ENCODE measurements at places on chromosomes 1 and 21. TPM values are rescaled to one million over a fixed set of nuclear protein-coding genes. Genes with fewer than 3 reads are reported as not detected.

DISP3 gene
- polyA plus RNA-seq = 0.26 TPM

KRTAP10-6 gene
- not detected for polyA plus RNA-seq

CHODL gene
- polyA plus RNA-seq = 2.0 TPM

TMEM51 gene
- 5.3 TPM for polyA plus RNA-seq

OR2T11 gene
- 0.06 TPM for polyA plus RNA-seq

DNA sequence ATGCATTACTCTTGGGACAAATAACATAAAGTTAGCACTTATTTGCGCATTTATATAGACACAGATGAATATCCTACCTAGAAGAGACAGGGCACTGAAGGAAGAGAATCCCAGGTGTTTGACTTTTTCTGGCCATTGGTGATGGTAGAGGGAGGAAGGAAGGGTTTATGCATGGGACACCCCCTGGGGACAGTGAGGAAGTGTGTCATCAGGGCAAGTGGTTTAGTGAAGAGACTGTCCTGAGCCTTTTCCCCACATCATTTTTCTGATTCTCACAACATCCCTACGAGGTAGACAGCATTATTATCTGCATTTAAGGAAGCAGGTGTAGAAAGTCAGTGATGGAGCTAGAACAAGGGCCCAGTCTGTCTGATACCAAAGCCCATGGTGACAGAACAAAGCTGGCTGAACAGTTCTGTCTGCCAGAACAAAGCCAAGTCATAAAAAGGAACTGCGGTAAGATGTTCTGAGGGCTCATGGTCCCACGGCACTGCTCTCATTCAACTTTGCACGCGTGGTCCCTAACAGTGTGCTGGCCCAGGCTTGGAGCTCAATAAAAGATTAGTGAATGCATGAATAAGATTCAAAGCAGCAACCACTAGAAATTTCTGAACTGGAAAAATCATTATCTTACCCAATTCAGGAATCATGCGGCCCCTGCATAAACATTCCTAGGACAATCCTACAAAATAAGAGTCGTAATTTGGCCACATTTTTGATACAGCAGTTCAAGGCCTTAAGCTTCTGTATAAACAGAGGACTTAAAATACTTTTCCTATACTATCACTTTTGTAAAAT, 12.2 kb upstream of the CDC42BPA start:
- H3K4me1 ChIP-seq = no peaks in the 10 kb centered on the region
- H3K27ac ChIP-seq = no peak overlapping the region
- H3K36me3 ChIP-seq = no peaks in the 10 kb centered on the region
- no peaks in the 10 kb centered on the region for H3K27me3 ChIP-seq
- no peak overlapping the region for H3K4me3 ChIP-seq

DNA sequence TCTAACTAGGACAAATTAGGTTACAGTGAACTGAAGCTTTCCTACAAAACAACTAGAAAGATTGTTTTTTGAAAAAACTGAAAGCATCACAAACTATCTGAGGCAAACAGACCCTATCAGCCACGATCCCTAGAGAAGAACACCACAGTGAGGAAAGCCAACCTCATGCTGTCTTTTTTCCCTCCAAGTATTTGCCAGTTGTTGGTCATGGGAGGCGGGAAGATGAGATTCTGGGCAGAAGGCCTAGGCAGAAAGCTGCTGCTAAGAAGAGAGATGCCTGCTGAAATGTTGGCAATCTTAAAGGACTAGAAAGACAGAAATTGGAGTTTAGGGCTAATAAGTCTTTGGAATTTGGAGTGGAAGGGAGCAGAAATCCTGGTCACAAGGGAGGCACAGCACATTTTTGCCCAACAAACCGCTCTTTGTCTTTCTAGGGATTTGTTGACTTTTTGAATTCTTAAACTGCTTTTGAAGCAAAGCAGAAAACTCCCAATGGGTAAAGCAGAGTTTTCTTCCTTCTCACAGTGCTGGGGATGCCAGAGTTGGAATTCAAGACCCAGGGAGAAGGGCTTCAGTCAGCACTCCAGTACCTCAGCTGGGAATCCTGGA, 83.9 kb downstream of the MT1HL1 start:
- H3K27ac ChIP-seq = no peak overlapping the region
- H3K4me3 ChIP-seq = no peak overlapping the region
- DNase-seq = no peak
- H3K36me3 ChIP-seq = no peaks in the 10 kb centered on the region
- H3K4me1 ChIP-seq = no peaks in the 10 kb centered on the region
- H3K27me3 ChIP-seq = no peaks in the 10 kb centered on the region

GRCh38 chr1:9235096-9235459, 504 bp downstream of the H6PD start:
- no peak for DNase-seq
- H3K27me3 ChIP-seq = no peaks in the 10 kb centered on the region

DNA sequence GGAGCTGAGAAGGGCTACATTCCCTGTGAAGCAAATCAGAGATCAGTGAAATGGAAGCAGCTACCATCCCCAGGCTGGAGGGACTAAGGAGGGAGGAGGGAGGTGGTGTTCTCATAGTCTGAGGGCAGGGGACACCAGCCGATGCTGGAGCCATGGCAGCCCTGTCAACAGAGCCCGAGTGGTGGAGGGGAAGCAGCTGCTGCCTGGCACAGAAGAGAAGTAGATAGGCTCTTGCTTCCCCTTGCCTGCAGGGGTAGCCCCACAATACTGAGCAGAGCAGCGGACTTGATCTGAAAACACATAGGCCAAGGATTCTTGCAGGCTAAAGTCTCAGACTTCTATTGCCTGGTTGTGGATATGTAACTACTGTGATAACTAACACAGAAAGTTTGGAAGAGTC, 255.1 kb downstream of the FGGY start:
- H3K36me3 ChIP-seq = no peaks in the 10 kb centered on the region
- no peak overlapping the region for H3K4me3 ChIP-seq
- H3K4me1 ChIP-seq = peaks cover 6% of the 10 kb centered on the region
- H3K27ac ChIP-seq = no peak overlapping the region
- H3K27me3 ChIP-seq = no peaks in the 10 kb centered on the region

- H3K36me3 ChIP-seq = no peaks in the 10 kb centered on the region
- H3K4me1 ChIP-seq = no peaks in the 10 kb centered on the region
- DNase-seq = no peak
- H3K27me3 ChIP-seq = no peaks in the 10 kb centered on the region
- no peak overlapping the region for H3K4me3 ChIP-seq
Measured at GRCh38 chr1:82329226-82329625, 528.5 kb downstream of the ADGRL2 start.

DNA sequence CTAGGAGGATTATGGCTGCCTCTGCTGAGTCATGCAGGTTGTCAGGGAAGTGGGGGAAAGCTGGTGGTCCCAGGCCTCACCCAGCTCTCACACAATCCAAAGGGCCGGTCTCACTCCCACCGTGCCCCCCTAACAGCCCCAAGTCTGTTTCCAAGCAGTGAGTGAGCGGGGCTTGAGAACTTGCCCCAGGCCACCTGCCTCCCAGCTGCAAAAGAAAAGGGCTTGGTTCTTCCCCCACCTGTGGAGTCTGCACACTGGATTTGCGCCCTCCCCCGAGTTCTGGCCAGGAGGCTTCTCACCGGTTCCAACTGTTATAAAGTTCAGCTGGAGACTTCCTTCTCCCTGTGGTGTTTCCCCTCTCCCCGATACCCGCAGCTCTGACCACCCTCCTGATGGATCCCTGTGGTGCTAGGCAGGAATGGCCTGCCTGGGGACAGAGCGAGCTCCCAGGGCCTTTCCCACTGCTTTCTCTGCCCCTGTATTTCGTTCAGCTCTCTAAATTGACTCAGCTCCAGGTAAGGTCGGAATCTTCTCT, 222.3 kb downstream of the BARHL2 start:
- no peaks in the 10 kb centered on the region for H3K4me1 ChIP-seq
- no peak for DNase-seq
- no peak overlapping the region for H3K4me3 ChIP-seq
- no peaks in the 10 kb centered on the region for H3K36me3 ChIP-seq
- H3K27ac ChIP-seq = no peak overlapping the region

DNA sequence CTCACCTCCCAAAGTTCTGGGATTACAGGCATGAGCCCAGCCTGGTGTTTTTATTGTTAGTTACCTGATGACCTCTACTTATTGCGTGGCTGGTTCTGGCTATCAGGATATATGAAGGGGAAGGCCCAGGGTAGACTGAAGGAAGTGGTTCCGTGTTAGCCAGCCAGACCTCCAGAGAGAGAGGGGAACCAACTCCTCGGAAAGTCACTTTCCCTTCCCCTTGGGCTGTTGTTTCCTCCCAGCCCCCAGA, 2.5 kb upstream of the RCSD1 start:
- H3K4me1 ChIP-seq = peaks cover 33% of the 10 kb centered on the region
- no peak for DNase-seq

- H3K27ac ChIP-seq = peak overlapping the region; percentile 26
- no peaks in the 10 kb centered on the region for H3K27me3 ChIP-seq
- DNase-seq = no peak
- H3K36me3 ChIP-seq = no peaks in the 10 kb centered on the region
Measured at GRCh38 chr1:247434005-247434404, 18.0 kb downstream of the NLRP3 start.

GRCh38 chr1:244388961-244389360, 62.7 kb downstream of the ADSS2 start:
- H3K27ac ChIP-seq = no peak overlapping the region
- no peaks in the 10 kb centered on the region for H3K27me3 ChIP-seq
- H3K4me3 ChIP-seq = no peak overlapping the region
- no peak for DNase-seq
- no peaks in the 10 kb centered on the region for H3K4me1 ChIP-seq

- H3K36me3 ChIP-seq = no peaks in the 10 kb centered on the region
- no peak overlapping the region for H3K4me3 ChIP-seq
- no peaks in the 10 kb centered on the region for H3K4me1 ChIP-seq
- H3K27me3 ChIP-seq = no peaks in the 10 kb centered on the region
- no peak overlapping the region for H3K27ac ChIP-seq
- DNase-seq = peak; percentile 65
Measured at GRCh38 chr21:41665766-41666595, 100.9 kb downstream of the RIPK4 start.

DNA sequence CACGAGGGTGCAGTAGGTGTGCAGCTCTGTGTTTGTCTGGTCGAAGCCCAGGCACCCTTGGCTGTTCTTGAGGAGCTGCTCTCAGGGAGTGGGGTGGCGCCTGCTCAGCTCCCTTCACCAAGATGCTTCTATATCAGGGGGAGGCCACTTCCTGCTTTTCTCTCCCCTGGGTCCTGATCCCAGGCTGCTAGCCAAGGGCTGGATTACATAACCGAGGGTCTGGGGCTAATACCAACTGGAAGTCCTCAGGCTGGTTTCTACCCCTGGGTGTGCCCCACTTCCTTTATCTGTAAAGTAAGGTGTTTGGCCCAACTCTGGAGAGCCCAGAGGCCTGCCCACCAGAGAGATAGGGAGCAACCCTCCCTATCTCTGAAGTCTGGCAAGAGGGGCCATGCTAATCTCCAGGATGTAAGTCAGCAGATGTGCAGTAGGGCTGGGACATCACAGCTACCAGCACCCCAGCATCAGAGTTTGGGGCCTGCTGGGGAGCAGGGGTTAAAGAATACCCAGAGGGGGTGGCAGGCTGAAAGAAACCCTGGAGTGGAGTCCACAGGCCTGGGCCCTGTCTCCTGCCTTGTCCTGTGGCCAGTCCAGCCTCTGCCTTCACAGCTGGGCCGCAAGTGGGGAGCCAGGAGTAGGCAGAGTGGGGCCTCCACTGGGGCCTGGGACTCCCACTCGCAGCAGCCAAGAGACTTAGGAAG, 2.1 kb downstream of the SELENBP1 start:
- H3K27ac ChIP-seq = no peak overlapping the region
- no peaks in the 10 kb centered on the region for H3K27me3 ChIP-seq
- peaks cover 26% of the 10 kb centered on the region for H3K4me1 ChIP-seq
- H3K36me3 ChIP-seq = no peaks in the 10 kb centered on the region
- DNase-seq = peak; percentile 63

GRCh38 chr1:98325646-98326440, 335.7 kb upstream of the SNX7 start:
- no peak overlapping the region for H3K4me3 ChIP-seq
- H3K27me3 ChIP-seq = no peaks in the 10 kb centered on the region
- no peak overlapping the region for H3K27ac ChIP-seq
- DNase-seq = no peak

DNA sequence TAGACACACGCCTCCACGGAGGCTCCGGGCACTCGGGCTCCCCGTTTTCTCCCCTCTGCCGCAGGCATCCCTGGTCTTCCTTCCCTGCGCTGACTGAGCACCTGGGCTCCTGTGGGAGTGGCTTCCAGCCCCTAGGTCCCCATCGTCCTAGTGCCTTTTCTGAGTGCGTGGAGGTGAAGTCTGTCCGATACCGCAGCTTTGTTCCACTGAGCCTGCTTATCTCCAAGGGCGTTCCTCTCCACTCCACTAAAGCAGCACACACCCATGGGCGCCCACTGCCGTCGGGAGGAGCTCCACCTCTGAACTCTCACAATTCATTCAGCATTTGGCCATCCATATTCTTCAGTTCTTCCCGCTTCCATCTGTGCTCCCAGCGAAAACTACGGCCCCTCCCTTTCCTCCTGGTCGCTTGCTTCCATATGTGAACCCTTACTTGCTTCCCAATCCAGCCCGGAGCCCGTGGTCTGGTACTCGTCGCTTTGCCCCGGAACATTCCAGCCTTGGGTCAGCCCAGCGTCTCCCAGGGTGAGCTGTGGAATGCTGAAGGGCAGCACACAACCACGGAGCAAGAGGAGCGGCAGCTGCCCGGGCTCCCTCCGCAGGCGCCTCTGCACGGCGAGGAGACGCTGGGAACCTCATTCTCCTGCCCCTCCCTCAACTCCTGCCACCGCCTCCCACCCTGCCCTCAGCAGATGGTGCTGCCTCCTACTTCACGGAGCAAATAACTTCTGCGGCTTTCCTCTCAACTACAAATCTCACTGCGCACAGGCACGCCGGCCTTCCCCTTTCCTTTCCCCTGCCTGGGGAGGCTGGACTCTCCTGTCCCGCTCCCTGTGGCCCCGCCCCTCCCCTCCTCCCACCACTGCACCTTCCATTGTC, 27.5 kb downstream of the ATP8B2 start:
- peak; percentile 83 for DNase-seq
- peaks cover 19% of the 10 kb centered on the region for H3K36me3 ChIP-seq
- H3K27me3 ChIP-seq = no peaks in the 10 kb centered on the region
- H3K4me3 ChIP-seq = peak overlapping the region; percentile 3

All from spleen (tissue), 13 donors.